GM23338 (cell line): ENCODE measurements at places on chromosomes 1 and 21. TPM values are rescaled to one million over a fixed set of nuclear protein-coding genes. Genes with fewer than 3 reads are reported as not detected.

SLC50A1 gene
- polyA plus RNA-seq, result 63.9 and 65.4 TPM in 2 replicates

C4BPA gene
- polyA plus RNA-seq, result not detected in 2 replicates

TM2D1 gene
- 44.4 and 46.7 TPM in 2 replicates for polyA plus RNA-seq

SNRPE gene
- polyA plus RNA-seq, result 885 and 904 TPM in 2 replicates

LDLRAD2 gene
- 5.8 and 11.3 TPM in 2 replicates for polyA plus RNA-seq

OLFML2B gene
- polyA plus RNA-seq, result 2.0 and 2.9 TPM in 2 replicates

ZNF670 gene
- polyA plus RNA-seq, result 6.7 and 8.0 TPM in 2 replicates

AGMAT gene
- polyA plus RNA-seq, result 1.8 and 2.3 TPM in 2 replicates

FCER1G gene
- polyA plus RNA-seq, result 0.57 and 1.1 TPM in 2 replicates

RAB29 gene
- polyA plus RNA-seq, result 6.4 and 7.1 TPM in 2 replicates

FCRL5 gene
- polyA plus RNA-seq, result 0.54 and 0.79 TPM in 2 replicates

DNA sequence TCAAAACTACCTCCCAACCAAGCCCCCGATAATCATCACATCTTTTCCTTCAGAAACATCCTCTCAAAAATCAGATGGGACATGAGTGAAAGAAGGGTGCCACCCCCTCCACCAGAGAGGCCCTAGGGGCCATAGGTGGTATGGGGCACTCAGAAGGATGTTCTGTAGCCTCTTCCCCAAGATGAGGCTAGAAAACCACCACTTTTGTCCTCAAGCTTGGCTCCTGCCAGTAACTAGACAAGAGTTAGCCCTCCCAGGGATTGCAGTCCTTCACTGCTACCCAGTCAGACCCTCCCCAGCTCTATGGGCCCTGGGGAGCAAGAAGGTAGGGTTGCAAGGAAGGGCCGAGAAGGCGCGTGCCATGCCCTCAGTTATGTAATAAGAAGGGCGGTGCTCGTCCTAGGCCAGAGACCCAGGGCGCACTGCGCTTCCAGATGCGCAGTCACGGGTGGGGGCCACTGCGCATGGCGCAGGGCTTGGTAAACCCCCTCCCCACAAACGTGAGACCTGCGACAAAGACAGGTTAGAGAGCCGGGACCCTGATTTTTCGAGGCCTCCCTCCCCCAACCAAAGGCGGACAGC, 69.7 kb downstream of the CD46 start:
- no peak for DNase-seq

- DNase-seq, result peak; percentile 87
Observed at GRCh38 chr1:102434421-102434820, 437.7 kb upstream of the OLFM3 start.

- no peak for DNase-seq
Observed at GRCh38 chr1:9242338-9242969, 7.9 kb downstream of the H6PD start.

DNA sequence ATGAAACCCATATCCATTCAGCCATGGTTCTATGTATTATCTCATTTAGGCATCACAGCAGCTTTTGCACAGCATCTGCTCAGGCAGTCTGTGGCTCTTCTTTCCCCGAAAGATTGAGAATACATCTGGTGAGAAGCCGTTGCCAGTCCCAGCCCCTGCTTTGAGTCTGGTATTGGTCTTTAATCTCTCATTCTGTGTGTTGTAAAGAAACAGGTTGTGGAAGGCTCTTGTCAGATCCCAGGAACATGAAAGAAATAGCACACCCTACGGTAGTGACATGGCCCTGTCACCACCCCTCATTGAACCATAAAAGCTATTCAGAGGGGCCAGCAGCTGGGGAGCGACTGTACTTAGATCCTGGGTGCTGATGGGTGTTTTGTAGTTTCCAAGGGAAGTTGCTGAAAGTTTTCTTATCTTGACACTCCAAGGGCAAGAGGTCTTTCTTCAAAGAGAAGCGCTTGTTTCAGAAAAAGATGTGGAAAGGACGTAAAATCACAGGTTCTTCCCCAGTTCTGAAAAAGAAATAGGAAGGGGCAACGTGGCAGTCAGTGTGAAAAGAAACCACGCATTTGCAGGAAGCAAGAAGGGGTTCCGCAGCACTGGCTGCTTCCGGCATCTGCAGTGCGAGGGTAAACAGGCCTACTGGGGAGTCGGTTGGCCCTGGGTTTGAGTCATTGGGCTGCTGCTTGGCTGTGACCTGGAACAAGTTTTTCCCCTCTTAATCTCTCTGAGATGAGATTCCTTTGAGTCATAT, 145.0 kb downstream of the DHRS3 start:
- no peak for DNase-seq

DNA sequence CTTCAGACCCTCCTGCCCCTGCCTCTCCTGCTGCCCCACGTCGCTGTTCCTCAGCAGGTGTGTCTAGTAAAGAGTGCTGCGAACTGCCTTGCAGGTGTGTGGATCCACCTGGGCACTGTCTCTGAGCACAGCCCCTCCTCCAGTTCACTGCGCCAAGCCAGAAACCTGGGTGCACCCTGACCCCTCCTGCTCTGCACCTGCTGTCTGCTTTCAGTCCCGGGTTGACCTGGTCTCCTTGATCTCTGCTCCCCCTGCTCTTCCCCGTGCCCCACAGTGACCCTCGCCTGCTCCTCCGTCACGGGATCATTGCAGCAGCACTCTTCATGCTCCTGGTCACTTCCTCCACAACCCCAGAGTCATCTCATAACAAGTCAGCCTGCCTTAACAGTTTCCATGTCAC, 6.5 kb downstream of the A3GALT2 start:
- no peak for DNase-seq

DNA sequence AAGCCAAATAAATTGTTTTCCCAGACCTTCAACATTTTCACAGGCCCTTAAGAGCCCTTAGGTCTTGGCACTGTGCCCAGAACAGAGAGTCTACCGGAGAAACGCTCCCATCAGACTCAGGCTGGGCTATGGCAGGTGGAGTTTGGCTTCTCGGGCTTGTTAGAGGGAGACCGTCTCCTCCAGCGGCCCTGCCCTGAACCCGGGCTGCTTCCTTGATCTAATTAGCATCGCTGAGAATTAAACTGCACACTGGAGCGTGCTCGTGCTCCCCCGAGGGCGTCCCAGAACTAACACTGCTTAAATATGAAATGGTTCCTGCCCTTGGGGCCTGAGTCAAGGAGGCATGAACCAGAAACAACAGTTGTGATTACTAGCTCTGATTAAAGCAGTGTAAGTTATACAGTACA, 634.4 kb downstream of the MATN1 start:
- no peak for DNase-seq

DNA sequence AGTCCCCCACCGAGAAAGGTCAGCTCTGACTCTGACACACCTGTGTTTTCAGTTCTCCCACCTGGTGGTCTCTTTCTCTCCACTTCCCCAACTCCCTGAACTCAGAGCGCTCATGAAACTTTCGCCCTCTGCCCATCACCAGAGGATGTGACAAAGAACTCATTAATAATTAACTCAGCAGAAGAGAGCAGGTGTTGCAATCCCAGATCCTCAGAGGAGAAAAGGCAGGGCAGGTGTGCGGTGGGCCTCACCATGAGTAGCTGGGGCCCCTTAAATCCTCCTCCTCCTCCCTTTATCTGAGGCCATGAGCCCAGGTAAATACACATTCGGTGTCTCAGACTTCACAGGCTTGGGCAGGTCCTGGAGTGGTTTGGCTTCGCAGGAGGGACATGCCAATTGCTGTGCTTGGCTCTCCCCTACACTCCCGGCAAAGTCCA, 1.7 kb upstream of the LAMB3 start:
- no peak for DNase-seq

DNA sequence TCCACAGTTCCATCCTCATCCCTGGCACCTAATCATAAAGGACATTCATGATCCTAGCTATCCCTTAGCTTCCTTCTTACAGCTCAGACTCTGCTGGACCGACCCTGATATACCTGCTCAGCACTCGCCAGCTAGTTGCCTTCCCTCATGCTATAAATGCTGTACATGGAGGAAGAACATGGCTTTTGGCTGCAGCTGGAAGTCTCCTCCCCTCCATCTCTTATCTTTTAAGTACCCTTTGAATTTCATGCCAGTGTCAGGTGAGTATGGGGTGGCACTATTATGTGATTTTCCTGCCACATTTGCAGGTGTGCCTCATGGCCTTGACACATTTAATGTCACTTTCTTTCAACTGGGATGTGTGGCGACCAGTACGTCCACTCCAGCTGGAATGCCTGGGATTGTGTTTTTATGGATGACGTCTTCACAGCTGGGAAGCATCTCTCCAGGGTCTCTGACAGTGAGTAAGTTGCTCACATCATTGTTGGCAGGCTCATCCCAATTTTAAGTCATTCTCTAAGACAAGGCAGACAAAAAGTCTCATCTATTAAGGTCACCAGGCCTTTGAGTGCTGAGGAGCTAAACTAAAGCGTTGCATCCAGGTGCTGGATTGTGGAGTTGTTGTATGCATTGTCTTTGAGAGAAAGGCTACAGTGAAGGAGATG, 43.4 kb downstream of the RUNX1 start:
- DNase-seq, result no peak

- peak; percentile 78 for DNase-seq
Observed at GRCh38 chr1:79262745-79263258, 256.3 kb upstream of the ADGRL4 start.

DNA sequence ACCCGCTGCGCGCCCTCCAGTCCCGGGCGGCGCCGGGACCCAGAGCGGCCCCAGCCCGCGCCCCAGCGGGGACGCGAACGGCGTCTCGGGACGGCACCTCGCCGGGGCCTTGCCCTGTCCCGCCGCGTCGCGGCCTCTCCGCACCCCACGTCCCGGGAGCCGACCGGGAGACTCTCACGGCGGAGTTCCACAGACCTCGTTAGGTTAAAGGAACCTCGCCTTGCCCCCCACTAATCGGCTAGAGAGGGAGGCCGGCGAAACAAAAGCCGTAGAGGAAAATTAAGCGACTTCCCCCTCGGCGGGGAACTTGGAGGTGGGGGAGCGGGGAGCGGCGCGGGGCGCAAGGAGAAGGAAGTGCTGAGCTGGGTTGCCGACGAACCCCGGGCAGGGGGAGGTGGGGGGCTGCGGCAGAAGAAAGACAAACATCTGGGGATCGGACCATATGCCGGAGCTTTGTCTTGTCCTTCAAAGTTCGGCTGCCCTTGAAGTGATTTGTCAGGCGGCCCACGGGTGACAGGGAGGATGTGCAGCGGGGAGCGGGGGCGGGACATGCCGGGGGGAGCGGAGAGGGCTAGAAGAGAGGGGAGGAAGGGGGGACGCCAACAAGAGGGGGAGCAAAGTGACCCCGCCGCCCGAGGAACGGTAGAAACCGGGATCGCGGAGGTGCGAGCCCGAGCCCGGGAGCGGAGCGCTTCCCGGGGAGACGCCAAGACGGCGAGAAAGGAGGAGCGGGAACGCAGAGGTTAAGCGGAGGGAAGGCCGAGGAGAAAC, 120.0 kb upstream of the RRP15 start:
- DNase-seq, result peak; percentile 85

DNA sequence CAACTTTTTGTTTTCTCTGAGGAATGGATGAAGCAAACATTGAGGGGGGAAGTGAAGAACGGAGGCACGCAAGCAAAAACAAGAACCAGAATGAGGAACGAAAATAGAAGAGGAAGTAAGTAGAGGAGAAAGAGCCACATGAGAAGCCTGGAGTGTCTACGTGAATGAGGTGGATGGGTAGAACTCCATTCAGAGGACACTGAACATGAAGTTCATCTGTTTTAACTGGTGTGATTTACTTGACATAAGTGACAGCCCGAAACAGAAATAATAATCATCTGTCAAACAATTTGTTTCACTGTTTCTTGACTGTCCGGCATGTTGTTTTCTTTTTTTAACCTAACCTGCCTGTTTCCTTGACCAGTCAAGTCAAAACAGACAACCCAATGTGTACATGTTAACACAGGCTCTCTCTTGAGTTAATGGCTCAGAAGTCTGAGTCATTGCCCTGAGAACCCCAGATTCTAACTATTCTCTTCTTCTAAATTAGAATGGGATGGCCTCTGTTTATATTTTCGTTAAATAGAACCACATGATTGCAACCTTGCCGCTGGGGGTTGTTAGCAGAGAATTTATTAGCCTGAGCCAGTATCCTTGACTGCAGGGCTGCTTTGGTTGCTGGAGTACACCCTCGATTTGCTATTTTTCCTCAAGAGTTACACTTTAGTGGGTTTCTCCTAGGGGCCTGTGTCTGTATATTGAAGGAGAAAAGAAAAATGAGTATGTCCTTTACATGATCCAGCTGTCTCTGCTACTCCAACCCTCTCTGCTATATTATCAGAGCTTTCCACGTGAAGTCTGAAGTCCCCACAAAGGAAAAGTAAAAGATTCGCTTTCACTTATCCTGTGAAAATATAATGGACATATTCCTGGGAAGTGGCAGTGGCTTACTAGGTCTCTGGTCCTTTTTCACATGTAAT, 151.7 kb downstream of the ZC3H11B start:
- no peak for DNase-seq

- no peak for DNase-seq
Observed at GRCh38 chr1:14724246-14724645, 125.8 kb downstream of the KAZN start.

GRCh38 chr1:17617787-17618557, 78.5 kb downstream of the ARHGEF10L start:
- no peak for DNase-seq

DNA sequence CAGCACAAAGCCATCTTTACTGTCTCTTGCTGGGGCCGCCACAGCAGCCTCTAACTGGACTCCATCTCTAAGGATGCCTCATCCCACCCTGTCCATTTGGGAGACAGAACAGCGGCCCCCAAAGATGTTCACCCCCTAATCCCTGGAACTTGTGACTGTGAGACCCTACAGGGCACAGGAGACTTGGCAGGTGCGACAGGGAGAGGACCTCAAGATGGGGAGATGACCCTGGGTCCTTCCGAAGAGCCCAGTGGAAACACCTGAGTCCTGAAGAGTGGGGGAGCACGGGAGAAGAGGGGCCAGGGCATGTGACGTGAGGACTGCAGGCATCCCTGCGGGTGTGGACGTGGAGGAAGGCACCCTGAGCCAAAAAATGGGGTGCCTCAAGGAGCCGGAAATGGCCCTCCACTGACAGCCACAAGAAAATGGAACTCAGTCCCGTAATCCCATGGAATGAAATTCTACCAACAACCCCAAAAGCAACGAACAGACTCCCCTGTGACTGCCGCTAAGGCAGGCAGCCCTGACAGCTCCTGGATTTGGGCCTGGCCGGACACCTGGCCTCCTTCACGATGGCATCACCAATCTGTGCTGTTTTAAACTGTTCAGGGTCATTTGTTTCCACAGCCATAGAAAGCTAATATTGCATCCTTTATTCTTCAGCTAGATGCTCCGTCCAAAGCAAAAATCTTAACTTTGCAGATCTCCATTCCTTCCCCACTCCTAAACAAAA, 34.0 kb downstream of the C2CD2 start:
- DNase-seq, result no peak

DNA sequence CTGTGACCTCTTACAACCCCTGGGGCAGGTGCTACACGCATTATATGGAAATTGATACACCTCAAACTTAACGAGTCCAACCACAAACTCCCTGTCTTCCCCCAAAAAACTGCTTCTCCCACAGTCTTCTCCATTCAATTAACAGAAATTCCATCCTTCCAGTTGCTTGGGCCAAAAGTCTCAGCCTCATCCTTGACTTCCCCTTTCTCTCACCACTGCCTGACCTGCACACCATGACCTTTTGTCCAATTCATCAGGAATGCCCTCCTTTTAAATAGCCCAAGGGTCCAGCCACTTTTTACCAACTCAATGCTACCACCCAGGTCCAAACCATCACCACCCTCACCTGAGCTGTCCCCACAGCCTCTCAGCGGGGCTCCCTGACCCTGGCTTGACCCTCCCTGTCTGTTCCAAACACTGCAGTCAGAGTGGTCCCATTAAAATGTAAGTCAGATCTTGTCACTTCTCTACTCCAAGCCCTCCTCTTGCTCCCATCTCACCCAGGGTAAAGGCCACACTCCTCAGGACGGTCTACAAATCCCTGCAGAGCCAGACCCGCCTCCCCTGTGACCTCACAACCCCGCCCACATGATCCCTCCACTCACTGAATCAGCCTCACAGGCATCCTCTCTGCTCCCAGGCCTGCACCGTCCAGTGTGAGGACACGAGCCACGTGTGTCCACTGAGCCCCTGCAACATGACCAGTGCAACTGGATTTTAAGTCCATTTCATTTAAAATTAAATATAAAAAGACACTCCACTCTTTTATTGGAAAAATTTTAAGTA, 18.5 kb downstream of the KCNN3 start:
- peak; percentile 51 for DNase-seq
